ENCODE measurements at places on chromosomes 6 and 20.

GRCh38 chr20:58965270-58966064 is 15.6 kb upstream of the NELFCD start:
- no peak for DNase-seq

DNA sequence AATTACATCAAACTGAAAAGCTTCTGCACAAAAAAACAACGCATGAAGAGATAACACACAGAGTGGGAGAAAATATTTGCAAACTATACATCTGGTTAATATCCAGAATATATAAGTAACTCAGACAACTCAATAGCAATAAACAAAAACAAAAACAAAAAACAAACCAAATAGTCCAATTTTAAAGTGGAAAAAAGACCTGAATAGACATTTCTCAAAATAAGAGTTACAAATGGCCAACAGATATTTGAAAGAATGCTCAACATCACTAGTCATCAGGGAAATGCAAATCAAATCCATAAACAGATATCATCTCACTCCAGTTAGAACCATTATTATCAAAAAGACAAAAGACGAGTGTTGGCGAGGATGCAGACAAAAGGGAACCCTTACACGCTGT is 28.8 kb upstream of the TOP1 start:
- no peak for DNase-seq

DNA sequence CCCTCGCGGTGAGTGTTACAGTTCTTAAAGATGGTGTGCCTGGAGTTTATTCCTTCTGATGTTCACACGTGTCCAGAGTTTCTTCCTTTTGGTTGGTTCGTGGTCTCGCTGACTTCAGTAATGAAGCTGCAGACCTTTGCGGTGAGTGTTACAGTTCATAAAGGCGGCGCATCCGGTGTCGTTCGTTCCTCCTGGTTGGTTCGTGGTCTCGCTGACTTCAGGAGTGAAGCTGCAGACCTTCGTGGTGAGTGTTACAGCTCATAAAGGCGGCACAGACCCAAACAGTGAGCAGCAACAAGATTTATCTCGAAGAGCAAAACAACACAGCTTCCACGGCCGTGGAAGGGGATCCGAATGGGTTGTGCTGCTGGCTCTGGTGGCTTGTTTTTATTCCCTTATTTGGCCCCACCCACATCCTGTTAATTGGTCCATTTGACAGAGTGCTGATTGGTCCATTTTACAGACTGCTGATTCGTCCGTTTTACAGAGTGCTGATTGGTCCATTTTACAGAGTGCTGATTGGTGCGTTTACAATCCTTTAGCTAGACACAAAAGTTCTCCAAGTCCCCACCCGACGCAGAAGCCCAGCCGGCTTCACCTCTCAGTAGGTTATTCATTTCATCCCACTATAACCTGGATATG is 48.2 kb upstream of the ARG1 start:
- no peak for DNase-seq

DNA sequence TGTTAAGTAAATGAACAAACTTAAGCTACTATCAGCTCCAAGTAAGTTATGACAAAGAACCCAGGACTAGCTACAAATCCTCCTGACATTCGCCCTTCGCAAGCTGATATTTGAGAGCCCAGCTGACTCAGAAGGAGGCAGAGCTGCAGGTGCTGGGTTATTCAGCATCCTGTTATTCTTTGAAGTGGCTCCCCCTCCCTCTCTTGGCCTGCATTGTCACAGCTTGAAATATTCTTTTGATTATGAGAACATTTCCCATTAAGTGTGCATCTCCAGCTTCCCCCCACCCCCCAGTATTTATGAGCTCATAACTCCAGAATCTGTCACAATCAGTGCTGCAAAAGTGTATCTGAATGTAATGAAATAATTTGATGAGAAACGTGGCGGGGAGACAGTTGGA is 78.8 kb upstream of the RALY start:
- no peak for DNase-seq

Measured in stimulated activated CD8-positive, alpha-beta memory T cell treated with anti-CD3 and anti-CD28 coated beads, Interleukin-4, amount 100 ng/mL, for 1 hour (primary cell).